ENCODE measurements at places on chromosomes 1 and 21.

GRCh38 chr1:231139125-231139649 lies 22.7 kb upstream of the TRIM67 start:
- no peak for DNase-seq

- DNase-seq, result no peak
These were observed 54.6 kb downstream of the WNT2B start for GRCh38 chr1:112563341-112563740.

GRCh38 chr1:36988321-36988720 lies 46.0 kb downstream of the GRIK3 start:
- DNase-seq, result no peak

DNA sequence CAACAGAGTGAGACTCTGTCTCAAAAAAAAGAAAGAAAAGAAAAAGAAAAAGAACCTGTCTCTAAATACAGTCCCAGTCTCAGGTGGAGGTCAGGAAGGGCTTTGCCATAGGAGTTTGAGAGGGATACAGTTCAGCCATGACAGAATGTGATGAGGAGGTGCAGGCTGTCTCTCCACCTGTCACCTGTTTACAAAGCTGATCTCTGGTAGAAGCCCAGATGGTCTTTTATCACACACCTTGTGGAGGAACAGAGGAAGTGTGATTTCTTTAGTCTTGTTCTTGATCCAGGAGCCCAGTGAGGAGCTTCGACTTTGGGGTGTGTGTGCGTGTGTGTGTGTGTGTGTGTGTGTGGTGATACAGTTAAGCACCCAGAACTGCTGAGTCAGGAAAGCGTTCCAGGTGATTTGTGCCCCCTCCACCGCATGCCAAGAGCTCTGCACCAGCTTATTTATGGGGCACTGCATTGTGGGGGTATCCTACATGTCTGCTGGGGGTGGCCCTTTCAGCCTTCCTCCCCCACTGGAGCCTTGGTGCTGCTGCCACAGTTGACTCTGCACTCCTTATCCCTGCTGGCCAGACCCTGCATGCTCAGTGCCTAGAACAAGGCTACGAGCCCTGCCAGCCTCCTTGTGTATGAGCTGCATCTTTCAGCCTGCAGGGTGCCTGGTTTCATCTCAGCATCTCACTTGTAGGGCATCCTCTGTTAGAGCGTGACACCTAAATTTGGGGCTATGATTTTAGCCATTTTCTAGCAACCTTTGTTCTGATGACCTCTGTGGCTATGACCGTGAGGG lies 19.3 kb downstream of the DOP1B start:
- no peak for DNase-seq

DNA sequence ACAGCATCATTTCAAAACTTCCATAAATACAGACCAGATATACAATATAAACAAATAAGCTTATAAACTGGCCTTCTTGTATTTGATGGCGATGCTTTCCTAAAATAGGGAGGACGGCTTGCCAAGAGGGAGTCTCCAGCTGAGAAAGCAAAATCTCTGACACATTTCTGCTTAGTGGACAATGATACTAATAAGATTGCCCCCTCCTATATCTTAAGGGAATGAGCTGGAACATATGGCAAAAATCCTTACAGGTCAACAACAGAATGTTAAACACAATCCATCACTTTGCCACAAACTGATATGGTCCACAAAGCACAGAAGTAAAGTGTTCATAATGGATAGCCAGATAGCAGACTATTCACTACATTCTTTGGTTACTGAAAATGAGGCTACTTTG lies 7.1 kb upstream of the GADD45A start:
- no peak for DNase-seq

DNA sequence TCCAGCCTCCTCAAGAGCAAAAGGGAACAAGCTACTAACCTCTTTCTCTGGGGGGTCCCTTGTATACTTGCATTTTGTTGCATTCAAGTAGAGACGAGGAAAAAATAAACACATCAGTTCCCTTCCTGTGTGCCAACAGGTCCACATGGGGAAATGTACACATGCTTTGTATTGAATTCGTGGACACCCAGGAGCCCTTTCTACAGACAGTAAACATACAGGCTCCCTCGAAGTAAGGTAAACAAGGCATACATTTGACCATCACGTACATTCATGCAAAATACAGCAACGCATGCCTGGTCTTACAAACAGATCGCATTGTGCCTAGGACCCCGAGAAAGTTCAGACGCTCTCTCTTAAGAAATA lies 1.1 kb downstream of the KCND3 start:
- DNase-seq, result no peak

- no peak for DNase-seq
These were observed 57.2 kb downstream of the CD46 start for GRCh38 chr1:207808911-207809555.
